ENCODE measurements at places on chromosomes 12 and 14. TPM values are rescaled to one million over a fixed set of nuclear protein-coding genes. Genes with fewer than 3 reads are reported as not detected.

Gene SLC15A4
- 23.0 TPM for total RNA-seq

Gene ADAMTS20
- 7.0 TPM for total RNA-seq

Gene ALG10
- total RNA-seq = 16.8 TPM

Gene ADAM21
- not detected for total RNA-seq

Gene FLVCR2
- not detected for total RNA-seq

Gene EFCAB11
- 3.1 TPM for total RNA-seq

Gene ANKLE2
- total RNA-seq = 105 TPM

Gene AACS
- total RNA-seq = 59.3 TPM

Gene ZFP36L1
- total RNA-seq = 2.7 TPM

Gene KRT82
- total RNA-seq = not detected

DNA sequence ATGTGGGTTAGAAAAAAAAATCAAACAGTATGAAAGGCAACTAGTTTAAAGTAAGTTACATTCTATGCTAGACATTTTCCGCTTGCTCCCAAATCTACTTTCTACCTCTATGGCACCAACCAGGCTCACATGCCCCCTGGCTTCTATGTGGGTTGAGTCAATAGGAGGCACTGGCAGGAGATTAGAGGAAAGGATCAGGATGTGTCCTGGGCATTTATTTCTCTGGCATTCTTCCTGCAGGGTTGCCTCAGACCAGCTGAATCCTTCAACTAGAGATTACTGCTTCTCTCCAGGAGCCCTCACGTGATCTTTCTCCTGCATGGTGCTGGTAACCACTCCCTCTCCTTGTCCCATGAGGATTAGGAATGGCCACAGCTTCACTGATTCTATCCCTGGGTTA lies 14.9 kb upstream of the CCDC60 start:
- no peak overlapping the region for H3K27ac ChIP-seq
- H3K36me3 ChIP-seq = no peaks in the 10 kb centered on the region
- DNase-seq = no peak
- H3K27me3 ChIP-seq = peaks cover 9% of the 10 kb centered on the region
- no peak overlapping the region for H3K4me3 ChIP-seq

DNA sequence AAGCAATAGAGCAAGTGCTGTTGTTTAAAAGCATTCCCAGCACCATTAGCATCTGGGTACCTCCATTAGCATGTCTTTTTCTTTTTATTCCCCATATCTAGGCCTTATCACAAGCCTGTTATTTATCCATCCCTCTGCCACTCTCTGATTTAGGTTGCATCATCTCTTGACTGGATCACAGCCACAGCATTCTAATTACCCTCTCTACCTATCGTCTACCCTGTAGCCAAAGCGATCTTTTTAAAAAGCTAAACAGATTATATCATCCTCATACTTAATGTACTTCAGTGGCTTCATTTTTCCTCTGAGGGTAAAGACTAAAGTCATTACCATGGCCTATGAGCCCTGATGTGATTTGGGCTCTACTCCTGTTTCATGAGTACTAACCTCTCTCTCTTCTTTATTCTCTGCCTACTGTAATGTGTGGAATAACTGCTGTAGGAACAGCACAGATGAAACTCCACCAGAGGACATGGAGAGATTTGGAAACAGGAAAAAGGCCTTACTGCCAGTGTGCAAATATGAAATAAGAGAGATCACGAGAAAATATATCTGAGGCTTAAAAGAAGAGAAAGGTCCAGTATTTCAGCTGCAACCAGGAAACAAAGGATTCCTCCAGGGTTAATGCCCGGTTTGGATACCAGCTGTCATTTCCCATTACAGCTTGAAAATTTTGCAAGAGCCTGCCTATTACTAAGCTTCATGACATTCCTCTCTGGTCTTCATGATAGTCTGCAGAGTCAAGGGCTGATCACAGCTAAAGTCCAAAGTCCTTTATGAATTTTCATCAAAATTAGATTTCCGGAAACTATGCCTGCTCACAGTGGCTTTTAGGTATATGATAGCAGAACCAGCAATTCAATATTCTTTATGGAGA lies 422.5 kb upstream of the PDE3A start:
- no peaks in the 10 kb centered on the region for H3K36me3 ChIP-seq
- H3K4me1 ChIP-seq = peaks cover 53% of the 10 kb centered on the region
- peaks cover 2% of the 10 kb centered on the region for H3K27me3 ChIP-seq
- H3K27ac ChIP-seq = peak overlapping the region; percentile 96
- DNase-seq = no peak
- peak overlapping the region; percentile 20 for H3K4me3 ChIP-seq

DNA sequence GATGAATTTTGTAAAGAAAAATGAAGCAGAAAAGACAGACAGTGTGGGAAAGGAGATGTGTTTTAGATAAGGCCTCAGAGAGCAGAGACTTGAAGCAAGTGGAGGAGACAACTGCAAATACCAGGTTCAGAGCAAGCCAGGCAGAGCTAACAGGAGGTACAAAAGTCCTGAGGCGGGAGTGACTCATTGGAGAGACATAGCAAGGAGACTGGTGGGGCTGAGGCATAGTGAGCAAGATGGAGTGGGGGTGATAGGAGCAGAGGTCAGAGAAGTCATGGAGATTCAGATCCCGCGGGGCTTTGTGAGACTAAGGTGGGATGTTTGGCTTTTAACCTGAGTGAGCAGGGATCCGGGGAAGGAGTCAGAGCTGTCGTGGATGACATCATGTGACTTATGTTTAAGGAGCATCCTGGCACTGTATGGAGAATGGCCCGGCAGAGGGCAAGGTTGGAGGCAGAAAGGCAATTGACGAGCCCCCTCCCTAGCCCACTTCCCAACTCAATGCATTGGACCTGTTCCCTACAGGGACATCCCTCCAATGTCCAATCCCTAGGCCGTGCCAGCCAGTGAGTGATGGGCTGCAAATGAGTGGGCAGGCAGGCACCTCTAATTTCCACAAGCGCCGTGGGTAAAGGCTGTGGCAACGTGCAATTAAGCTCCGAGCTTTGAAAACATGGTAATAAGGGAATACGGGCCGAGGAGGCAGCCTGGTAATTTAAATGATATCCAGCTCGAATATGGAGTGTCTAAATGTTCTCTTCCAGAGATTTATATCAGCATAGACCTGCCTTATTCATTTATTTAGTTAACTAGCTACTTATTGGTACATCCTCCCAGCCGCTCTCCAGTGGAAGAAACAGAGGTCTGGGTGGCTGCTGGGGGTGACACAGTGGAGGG lies 206.8 kb upstream of the LHX5 start:
- H3K4me3 ChIP-seq = no peak overlapping the region
- H3K36me3 ChIP-seq = no peaks in the 10 kb centered on the region
- H3K4me1 ChIP-seq = peaks cover 23% of the 10 kb centered on the region
- H3K27me3 ChIP-seq = peaks cover 10% of the 10 kb centered on the region
- peak overlapping the region; percentile 4 for H3K27ac ChIP-seq

GRCh38 chr14:51525739-51526138 lies 126.0 kb upstream of the FRMD6 start:
- H3K4me3 ChIP-seq = no peak overlapping the region
- no peaks in the 10 kb centered on the region for H3K36me3 ChIP-seq
- H3K27ac ChIP-seq = no peak overlapping the region
- peaks cover 12% of the 10 kb centered on the region for H3K4me1 ChIP-seq

DNA sequence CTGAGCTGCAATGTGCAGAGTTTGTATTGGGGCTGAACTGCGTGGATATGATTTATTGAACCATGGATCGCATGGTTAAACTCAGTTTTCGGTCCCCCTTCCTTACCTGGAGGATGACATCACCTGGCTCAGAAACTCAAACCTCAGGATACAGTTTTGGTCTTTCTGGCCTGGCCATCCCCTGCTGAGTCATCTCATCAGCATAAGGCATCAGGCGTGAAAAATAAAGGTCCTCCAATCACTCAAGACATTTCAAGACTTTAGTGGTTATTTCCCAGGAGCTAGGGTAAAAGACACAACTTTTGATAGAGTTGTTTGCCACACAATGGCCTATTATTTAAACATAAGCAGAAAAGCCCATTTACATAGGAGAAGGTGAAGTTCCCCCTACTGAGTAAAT lies 631.1 kb upstream of the TMEM132C start:
- no peak for DNase-seq
- no peaks in the 10 kb centered on the region for H3K4me1 ChIP-seq
- no peaks in the 10 kb centered on the region for H3K36me3 ChIP-seq
- no peak overlapping the region for H3K27ac ChIP-seq

- no peaks in the 10 kb centered on the region for H3K4me1 ChIP-seq
- H3K36me3 ChIP-seq = no peaks in the 10 kb centered on the region
- H3K4me3 ChIP-seq = no peak overlapping the region
- H3K27me3 ChIP-seq = no peaks in the 10 kb centered on the region
These were observed 13.4 kb upstream of the ALDH2 start for GRCh38 chr12:111753144-111753881.

- no peaks in the 10 kb centered on the region for H3K27me3 ChIP-seq
- H3K36me3 ChIP-seq = peaks cover 4% of the 10 kb centered on the region
- H3K4me1 ChIP-seq = peaks cover 29% of the 10 kb centered on the region
- no peak overlapping the region for H3K27ac ChIP-seq
- no peak for DNase-seq
These were observed 196.2 kb downstream of the CACNA1C start for GRCh38 chr12:2248901-2249381.

GRCh38 chr14:71388336-71388735 lies 481.1 kb downstream of the PCNX1 start:
- no peaks in the 10 kb centered on the region for H3K27me3 ChIP-seq
- H3K36me3 ChIP-seq = no peaks in the 10 kb centered on the region
- DNase-seq = no peak
- no peaks in the 10 kb centered on the region for H3K4me1 ChIP-seq

GRCh38 chr12:105706321-105706972 lies 376.0 kb downstream of the C12orf75 start:
- peaks cover 8% of the 10 kb centered on the region for H3K4me1 ChIP-seq
- no peak overlapping the region for H3K27ac ChIP-seq
- no peaks in the 10 kb centered on the region for H3K36me3 ChIP-seq

DNA sequence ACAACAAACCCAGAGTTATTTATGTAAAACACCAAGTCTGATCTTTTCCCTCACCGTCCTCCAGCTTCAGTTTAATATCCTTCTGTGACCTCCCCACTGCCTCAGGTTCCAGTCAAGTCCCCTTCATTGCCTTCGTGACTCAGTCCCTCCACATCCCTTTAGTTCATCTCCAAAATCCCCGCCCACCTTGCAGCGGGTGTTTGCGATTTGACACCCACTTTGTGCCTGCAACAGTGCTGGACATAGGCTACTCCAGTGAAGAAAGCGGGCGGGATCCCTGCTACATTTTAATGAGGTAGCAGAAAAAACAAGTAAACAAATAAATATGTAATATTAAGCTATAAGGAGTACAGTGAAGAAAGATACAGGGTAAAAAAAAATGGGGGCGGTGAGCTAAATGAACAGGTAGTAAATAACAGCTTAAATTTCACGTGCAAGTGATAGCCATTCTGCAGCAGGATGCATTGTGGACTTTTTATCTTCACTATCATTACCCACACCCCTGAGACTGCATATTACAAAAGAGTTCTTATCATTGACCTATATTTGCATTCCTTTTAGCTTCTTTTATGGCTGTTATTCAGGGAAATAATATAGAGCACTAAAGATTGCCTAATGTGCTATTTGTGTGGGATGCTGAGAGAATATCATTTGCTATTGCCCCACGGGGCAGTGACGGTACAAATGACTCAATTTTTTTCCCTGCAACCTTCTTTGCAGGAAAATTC lies 222.8 kb upstream of the NUDT4 start:
- H3K27me3 ChIP-seq = peaks cover 6% of the 10 kb centered on the region
- no peak for DNase-seq
- no peak overlapping the region for H3K4me3 ChIP-seq
- no peak overlapping the region for H3K27ac ChIP-seq
- H3K36me3 ChIP-seq = peaks cover 6% of the 10 kb centered on the region
- H3K4me1 ChIP-seq = no peaks in the 10 kb centered on the region

DNA sequence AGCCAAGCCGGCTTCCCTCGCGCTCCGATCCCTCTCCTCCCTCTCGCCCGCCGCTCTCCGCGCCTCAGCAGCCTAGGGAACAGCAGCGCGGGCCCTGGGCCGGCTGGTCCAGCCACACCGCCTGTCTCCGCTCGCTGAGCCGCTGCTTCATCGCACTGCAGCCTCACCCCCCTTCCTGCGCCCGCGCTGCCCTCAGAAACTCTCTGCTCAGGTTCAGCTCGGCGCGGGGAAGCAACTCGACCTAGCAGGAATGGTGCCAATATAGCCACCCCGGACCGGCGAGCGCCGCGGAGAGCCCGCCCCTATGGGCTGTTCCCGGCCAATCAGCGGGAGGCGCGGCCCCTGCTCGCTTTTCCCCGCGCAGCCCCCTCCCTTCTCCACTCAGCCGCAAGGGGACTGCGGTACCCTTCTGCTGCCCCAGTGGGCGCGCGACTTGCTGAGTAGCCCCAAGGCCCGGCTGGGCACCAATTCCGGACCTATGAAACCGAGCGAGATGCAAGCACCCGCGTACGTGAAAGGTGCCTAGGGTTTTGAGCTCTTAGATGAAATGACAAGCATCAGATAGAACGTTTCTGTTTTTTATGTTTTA lies at the start of gene ADAMTS20:
TSS of gene ADAMTS20 (minus strand) at position 233 of the 589 bp plus-strand sequence. CDS start 282 bp downstream, outside the sequence.
- peak within 1 kb of the TSS; percentile 95 for H3K4me3 ChIP-seq
- H3K27ac ChIP-seq = peak within 1 kb of the TSS; percentile 46

- H3K36me3 ChIP-seq = no peaks in the 10 kb centered on the region
- no peak for DNase-seq
- H3K4me3 ChIP-seq = no peak overlapping the region
- H3K27me3 ChIP-seq = no peaks in the 10 kb centered on the region
- H3K4me1 ChIP-seq = no peaks in the 10 kb centered on the region
These were observed 43.0 kb downstream of the PPP4R4 start for GRCh38 chr14:94217116-94217515.

DNA sequence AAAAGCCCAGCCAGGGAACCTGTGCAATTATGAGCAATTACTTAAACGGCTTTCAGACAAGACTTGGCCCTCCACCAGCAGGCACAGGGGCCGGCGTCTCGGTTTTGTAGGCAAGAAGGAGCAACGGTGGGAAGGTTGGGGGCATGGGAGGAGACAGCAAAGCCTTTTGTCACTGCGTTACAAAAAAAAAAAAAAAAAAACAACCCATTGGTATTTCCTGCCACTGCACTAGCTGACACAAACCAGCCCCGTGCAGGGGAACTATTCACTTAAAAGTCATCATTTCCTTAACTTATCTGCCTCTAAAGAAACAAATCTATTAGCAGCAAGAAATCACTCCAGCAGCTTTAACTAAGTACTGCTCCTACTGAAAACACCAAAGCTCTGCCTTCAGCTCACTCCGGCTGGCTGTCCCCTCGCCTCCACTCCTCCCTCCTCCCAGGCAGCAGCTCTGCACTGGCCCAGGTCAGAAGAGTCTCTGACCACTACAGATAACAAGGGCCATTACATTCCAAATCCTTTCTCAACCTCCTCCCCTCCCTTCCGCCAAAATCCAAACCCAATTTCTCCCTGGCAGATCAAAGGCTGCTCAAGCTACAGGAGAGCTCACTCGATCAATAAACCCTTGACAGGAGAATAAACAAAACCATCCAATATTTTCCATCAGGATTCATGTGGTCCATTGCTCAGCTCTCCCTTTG lies 105.2 kb upstream of the CDKN3 start:
- no peak for DNase-seq
- no peaks in the 10 kb centered on the region for H3K36me3 ChIP-seq
- peaks cover 1% of the 10 kb centered on the region for H3K4me1 ChIP-seq
- no peaks in the 10 kb centered on the region for H3K27me3 ChIP-seq
- no peak overlapping the region for H3K27ac ChIP-seq

- no peak for DNase-seq
- no peaks in the 10 kb centered on the region for H3K4me1 ChIP-seq
- peaks cover 8% of the 10 kb centered on the region for H3K27me3 ChIP-seq
- no peak overlapping the region for H3K4me3 ChIP-seq
- H3K27ac ChIP-seq = peak overlapping the region; percentile 79
- no peaks in the 10 kb centered on the region for H3K36me3 ChIP-seq
These were observed 40.6 kb downstream of the IL31 start for GRCh38 chr12:122133192-122133950.
